ENCODE measurements at places on chromosomes 11 and 22. TPM values are rescaled to one million over a fixed set of nuclear protein-coding genes. Genes with fewer than 3 reads are reported as not detected.

Gene OR52I1
- total RNA-seq: not detected

Gene ZNF215
- total RNA-seq: 1.3 TPM

Gene IFITM10
- total RNA-seq: 0.39 TPM

DNA sequence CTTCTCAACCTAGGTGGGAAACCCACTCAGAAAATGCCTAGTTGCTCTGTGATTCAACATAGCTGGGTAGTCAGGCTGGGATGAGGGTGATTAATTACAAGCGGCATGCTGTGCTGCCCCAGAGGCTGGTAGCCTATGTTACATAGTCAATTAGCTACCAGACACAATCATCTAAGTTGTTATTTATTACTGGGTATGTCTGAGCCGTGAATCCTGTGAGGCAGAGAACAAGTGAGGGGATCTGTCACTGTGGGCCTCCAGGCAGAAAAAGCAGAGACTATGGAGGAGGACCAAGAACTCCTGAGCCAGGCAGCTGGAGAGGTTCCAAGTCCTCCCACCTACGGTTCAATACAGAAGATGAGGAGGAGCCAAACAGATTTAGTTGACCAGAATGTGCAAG lies 186.6 kb upstream of the BDNF start:
- no peak for DNase-seq

DNA sequence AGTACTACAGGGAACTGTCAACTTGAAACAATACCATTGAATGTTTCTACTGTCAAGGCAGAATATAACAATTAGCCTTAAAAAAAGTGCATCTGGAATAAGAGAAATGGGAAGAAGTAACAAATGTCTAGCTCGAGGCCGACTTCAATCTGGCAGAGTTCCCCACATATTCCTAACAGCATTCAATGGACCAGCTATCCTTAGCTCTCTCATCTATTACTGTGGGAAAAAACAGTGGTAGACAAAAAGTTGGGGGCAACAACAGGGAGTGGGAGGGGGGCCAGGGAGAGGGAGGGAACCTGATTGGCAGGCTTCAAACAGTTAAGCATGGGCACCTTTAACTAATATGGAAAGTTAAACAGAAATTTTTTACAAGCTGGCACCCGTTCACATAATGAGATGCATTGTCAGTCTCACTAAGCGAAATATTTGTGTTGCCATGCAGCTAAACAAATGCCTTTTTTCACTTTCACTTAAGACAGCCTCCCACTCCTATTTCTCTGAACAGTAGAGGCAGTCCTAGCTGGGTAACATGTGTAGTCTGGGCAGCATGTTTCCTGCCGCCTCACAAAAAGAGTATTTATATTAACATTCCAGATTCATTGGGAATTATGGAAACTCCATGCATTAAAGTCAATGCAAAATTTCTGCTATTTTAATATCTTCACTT lies 62.2 kb upstream of the SOX6 start:
- no peak for DNase-seq

- DNase-seq: peak; percentile 98
Measured at GRCh38 chr11:86577644-86578636, 94.5 kb downstream of the ME3 start.

DNA sequence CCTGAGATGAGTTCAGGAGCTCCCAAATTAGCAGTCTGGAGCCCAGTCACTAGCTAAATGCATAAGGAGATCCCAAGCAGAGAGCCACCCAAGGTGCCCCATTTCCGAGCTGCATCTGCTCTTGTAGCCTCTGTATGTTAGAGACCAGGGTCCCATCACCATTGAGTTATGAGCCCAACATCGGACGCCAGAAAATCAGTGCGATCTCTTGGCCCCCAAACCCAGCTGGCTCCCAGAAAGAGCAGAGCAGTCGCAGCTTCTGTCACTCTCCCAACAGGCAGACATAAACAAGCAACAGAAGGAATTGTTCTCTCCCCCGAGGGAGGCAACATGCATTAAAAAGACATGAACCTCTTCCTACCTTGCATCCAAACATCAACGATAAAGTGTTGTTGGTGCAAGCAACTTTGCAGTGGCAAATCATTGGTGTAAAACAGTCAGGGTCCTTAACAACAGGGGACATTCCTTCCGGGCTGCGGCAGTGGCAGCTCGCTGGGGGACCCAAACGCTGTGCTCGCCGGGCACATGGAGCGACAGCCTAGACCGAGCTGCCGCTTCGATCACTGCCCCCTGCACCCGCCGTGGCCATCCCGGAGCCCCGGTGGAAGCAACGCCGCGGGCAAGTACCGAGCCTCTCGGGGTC lies 907.1 kb downstream of the DLG2 start:
- no peak for DNase-seq

- peak; percentile 21 for DNase-seq
Measured at GRCh38 chr11:112453601-112454577, 193.2 kb upstream of the PLET1 start.

DNA sequence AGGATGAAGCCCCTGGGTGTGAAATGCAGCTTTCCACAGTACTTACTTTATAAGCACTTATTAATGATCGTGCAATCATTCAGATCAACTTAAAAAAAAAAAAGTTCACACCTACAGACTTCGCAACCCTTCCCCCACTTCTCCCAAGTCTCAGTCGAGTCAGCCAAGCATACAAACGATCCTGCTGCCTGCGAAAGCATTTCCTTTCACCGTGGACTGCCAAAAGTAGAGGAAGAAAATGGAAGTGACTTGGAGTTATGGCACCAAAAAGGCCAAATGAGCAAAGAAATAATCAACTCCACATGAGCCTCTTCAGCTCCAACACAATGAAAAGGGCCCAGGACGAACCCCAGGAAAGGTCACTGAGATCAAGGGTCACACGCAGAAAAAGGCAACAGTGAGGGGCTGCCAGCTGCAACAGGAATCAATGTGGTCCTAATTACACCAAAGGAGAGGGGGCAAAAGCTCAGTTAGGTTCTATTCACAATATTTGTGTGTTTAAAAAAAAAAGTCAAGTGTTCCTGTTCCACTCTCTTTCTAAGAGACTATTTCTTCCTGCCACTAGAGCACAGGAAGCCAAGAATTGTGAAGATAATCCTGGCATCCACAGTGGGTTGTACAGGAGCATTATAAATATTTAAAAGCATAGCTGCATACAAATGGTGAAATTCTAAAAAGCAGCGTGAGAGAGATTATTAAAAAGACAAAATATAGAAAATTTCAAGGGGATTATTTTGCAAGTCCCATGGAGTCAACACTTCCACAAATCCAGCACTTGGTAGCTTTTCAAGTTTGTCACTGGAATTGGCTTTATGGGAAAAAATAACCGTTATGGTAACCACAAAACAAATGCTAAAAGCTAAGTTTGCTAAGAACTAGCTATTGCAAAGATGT lies 28.4 kb downstream of the CDON start:
- no peak for DNase-seq

DNA sequence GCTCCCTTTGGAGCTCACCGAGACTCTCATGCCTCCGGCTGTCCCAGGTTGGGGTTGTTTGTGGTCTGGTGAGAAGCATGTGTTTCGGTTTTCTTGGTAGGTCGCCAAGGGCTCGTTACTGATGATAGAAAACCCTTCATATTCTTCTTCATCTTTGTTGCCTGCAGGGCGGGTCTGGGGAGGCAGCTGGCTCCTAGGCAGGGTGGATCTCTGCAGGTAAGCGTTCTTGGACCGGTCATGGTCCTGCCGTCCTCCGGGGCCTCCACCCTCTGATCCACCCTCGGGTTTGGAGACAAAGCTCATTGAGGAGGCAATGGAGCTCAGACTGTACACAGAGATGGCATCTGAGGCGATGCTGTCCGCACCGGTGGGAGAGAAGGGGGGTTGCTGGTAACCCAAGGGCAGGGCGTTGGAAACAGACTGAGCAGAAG lies 64.3 kb upstream of the PITPNB start:
- no peak for DNase-seq

DNA sequence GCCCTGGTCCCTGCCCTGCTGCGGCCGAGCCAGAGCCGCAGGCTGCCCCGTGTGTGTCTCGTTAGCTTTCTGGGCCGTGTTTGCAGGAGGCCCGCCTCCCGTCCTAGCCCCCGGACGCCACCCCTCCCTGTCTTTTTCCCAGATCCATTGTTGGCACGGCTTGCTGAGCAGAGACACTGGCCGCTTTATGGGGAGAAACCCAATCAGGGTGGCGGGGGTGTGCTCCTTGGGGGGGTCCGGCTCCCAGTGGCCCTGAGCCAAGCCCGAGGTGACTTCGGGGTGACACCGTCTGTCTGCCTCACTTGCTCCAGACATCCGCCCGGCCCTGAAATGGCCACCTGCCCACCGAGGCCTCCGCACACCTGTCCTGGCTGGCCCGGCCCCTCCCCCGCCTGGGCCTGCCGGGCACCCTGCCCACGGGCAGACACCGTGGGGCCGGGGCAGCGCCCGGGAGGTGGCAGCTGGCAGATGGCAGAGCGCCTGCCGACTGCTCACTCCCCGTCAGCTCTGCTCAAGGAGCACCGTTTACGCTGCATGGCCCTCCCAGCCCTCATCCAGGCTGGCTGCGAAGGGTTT lies 43.1 kb upstream of the PPARA start:
- no peak for DNase-seq

- DNase-seq: no peak
Measured at GRCh38 chr11:127804747-127805400, 782.5 kb downstream of the ETS1 start.

DNA sequence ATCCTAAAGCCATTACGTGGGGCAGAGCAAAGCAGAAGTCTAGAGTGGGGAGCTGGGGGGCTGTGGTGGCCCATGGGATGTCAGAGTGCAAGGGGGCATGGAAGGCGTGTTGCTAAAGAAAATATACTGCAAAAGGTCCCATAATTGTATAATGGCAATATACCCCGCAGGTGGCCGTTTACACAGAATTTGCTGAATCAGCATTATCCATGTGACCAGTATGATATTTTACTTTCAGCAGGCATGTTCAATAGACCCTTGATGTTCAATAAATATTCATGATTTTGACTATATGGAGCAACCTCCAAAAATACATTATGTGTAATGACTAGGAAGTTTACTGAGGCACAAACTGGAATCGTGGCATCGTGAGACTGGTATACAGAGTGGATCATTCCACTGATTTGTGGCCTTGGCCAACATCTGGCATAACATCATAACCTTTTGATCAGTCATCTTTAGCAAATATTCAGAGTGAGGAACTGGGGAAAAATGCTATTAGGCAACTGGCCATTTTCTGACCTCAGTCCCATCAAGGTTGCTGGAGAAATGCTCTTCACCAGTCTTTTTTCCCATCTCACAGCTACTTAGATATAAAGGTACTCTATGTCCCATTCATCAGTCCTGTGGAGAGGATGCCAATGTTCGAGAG lies 29.3 kb upstream of the PPP2R1B start:
- DNase-seq: no peak

DNA sequence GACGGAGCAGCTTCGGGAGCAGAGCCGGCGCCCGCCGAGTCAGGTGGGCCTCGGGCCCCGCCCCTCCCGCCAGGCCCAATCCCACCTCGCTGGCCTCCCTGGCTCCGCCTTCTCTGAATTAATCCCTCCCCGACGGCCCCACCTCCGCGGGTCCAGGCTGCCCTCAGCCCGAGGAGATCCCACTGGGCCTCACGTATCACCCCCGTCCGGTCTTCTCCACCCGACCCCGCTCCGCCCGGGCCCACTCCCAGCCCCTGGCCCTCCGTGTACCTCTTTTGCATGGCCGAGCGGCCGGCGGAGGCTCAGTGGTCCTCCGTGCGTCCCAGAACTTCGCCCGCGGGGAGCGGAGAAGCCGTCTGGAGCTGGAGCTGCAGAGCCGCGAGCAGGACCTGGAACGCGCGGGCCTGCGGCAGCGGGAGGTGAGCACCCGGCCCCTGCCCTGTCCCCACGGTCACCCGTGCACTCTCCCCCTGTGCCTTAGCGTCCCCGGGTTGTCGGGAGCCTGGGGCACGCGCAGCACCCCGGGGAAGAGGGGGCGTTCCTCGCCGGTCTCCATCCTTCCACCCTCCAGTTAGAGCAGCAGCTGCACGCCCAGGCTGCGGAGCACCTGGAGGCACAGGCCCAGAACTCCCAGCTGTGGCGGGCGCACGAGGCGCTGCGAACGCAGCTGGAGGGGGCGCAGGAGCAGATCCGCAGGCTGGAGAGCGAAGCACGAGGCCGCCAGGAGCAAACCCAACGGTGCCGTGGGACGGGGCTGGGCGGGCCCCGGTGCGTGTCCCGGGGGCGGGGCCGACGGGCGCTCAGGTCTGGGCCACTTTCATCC lies 2.2 kb upstream of the CD151 start:
- peak; percentile 88 for DNase-seq

DNA sequence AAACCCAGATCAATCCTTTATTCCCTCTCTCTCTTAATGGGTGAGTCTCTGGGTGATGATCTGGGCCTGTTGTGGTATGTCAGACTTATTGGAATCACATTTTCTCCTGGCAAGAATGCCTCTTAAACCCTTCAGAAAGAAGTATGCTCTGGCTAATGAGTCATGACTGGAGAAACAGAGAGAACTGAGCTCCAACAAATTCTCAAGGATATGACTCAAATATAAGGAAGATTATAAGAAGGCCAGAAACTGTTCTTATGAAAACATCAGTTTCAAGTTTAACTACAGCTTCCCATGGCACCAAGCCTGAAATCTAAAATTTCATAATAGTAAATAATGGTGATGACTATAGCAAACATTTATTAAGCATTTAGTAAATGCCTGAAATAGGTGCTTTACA lies 83.9 kb downstream of the OR5AK2 start:
- no peak for DNase-seq

- no peak for DNase-seq
Measured at GRCh38 chr11:60263402-60263801, 17.1 kb upstream of the MS4A4A start.

- peak; percentile 68 for DNase-seq
Measured at GRCh38 chr11:62882788-62883501, 2.2 kb downstream of the SLC3A2 start.

- no peak for DNase-seq
Measured at GRCh38 chr11:120642196-120642894, 130.8 kb downstream of the GRIK4 start.

DNA sequence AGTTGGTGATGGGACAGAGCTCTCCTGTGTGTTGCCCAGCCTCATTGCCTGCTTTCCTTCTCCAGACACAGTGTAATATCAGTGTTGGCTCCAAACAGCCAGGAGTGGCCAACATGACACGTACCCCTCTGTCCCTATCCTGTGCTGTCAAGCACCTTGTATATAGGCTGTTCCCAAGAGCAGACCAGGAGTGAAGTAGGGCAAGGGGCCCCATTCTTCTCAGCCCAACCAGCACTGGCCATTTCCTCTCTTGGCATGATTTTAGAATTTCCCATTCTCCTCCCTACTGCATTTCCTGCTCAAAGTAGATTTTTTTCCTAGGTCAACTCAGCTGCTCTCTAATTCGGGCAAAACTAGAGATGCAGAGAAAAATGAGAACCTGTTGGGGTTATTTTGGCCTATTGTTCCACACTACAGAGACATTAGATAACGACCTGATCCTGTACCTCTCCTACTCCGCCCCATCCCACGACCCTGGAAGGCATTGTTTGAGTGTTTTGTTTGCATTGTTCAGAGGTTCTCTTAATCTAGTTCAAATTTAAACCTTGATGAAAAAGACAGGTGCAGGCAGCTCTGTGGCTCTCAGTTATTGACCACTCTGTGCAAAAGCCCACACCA lies 95.6 kb downstream of the RASSF10 start:
- DNase-seq: peak; percentile 95

Data from dermis microvascular lymphatic vessel endothelial cell (primary cell).